ENCODE measurements at places on chromosomes 6 and 20. TPM values are rescaled to one million over a fixed set of nuclear protein-coding genes. Genes with fewer than 3 reads are reported as not detected.

C6orf141 gene
- 19.2 TPM for total RNA-seq

MOG gene
- not detected for total RNA-seq

PRICKLE4 gene
- 2.1 TPM for total RNA-seq

- no peak for DNase-seq
- H3K27me3 ChIP-seq = peaks cover 4% of the 10 kb centered on the region
- peaks cover 4% of the 10 kb centered on the region for H3K4me1 ChIP-seq
- no peak overlapping the region for H3K4me3 ChIP-seq
- no peak overlapping the region for H3K27ac ChIP-seq
- H3K36me3 ChIP-seq = no peaks in the 10 kb centered on the region
These were observed 697.1 kb downstream of the DOK5 start for GRCh38 chr20:55172310-55173002.

GRCh38 chr20:31704225-31705119 is 18.2 kb downstream of the BCL2L1 start:
- peaks cover 50% of the 10 kb centered on the region for H3K36me3 ChIP-seq
- peak overlapping the region; percentile 95 for H3K27ac ChIP-seq
- H3K4me1 ChIP-seq = peaks cover 29% of the 10 kb centered on the region
- H3K27me3 ChIP-seq = no peaks in the 10 kb centered on the region
- no peak for DNase-seq
- H3K4me3 ChIP-seq = peak overlapping the region; percentile 62

DNA sequence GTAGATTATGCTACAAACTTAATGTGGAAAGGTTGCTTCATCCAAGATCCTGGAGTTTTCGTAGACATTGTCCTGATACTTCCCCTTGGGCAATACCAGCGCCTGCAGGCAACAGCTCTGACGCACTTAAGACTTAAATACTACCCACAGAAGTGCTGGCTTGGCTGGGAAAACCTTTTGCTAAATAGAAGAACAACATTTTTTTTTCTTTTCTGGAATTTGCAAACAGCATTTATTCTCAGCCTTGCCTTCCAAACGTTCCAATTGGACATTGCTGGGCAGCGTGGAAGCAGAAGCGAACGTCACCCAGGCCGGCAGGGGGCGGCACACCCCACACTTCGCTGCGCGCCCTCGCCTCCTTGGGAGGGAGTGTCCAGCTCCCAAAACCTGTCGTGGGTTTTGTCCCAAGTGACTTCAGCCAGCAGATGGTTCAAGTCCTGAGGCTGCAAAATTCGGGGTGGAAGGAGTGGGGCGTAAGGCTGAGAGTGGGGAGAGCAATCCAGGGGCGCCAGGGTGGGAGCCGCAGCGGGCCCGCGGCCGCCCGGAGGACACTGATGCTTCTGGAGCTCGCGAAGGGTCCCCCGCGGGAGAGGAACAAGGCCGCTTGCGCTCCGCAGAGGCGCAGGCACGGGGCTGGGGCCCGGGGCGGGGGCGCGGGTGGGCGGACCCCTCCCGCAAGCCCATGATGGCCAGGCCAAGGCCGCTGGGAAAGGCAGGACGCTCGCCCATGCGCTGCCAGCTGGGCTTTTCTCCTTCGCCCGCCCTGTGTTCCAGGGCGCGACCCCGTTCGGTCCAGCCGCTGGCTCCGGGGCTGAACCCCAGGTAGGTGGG is 60.8 kb upstream of the MAP3K4 start:
- no peaks in the 10 kb centered on the region for H3K36me3 ChIP-seq
- H3K27me3 ChIP-seq = peaks cover 3% of the 10 kb centered on the region
- H3K4me1 ChIP-seq = peaks cover 12% of the 10 kb centered on the region
- H3K27ac ChIP-seq = no peak overlapping the region
- DNase-seq = peak; percentile 85
- H3K4me3 ChIP-seq = peak overlapping the region; percentile 89

- peaks cover 5% of the 10 kb centered on the region for H3K4me1 ChIP-seq
- H3K4me3 ChIP-seq = peak overlapping the region; percentile 88
- H3K27ac ChIP-seq = no peak overlapping the region
- H3K27me3 ChIP-seq = peaks cover 90% of the 10 kb centered on the region
These were observed 1.2 kb downstream of the B3GAT2 start for GRCh38 chr6:70955441-70956190.

All from type B pancreatic cell (in vitro differentiated cells).